ENCODE measurements at places on chromosomes 7 and 10.
A peak's percentile ranks its signal among the peaks of the same experiment; 100 is the strongest.

DNA sequence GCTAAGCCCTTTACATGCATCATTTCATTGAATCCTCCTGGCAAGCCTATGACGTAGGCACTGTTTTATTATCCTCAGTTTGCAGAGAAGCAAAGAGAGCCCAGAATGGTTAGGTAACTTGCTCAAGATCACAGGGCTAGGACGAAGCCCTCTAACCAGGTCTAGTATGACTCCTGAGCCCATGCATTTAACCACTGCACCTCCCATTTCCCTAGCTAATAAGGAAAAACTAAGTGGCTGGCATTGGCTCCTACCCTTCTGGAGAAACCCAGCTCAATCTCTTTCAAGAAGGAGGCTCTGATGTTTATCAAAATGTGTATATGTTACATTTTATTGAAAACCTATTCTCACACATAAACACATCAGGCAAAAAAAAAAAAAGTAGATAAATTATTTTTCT lies 19.8 kb downstream of the MYOF start:
- peaks cover 7% of the 10 kb centered on the region for H3K36me3 ChIP-seq
- H3K4me3 ChIP-seq: no peak overlapping the region
- H3K4me1 ChIP-seq: peaks cover 29% of the 10 kb centered on the region
- H3K27ac ChIP-seq: peak overlapping the region; percentile 28
- H3K27me3 ChIP-seq: peaks cover 3% of the 10 kb centered on the region

DNA sequence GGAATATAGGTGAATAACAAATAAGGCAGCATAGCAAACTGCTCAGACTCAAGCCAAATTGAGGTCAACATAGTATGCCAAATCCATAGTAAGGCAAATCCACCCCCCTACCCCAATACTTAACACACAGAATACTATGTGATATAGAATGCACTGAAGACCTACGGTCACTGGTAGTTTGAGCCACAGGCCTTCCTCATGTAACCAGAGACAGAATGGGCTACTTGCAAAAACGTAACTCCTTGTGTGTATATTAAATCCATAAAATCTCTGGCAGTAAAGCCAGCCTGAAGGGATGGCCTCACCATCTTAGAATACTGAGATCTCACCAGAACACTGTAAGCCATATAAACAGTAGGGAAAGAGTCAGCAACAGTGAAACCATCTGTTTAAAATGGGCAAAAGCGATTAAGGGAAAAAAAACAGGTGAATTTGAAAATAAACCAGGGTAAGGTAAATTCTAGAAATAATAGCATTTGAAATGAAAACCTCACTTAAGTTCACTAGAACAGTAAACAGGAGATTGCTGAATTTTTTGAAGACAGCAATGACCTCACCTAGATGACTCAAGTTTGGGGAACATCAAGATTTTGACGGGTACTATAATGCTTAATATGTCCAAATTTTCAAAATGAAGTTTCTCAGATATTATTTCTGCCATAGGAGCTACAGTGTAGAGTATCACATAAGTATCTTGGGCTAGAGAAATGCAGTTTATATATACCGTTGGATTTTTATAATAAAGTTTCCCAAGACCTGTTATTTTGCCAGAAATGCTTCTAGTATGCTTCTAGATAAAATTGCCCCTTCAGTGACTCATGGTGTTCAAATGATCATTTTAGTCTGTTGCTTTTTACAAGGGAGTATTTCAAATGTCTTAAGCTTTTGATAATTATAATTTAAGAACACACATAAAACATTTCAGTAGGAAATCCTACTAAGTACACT lies 13.9 kb downstream of the HNRNPA2B1 start:
- peak overlapping the region; percentile 46 for H3K4me3 ChIP-seq
- DNase-seq: no peak
- no peaks in the 10 kb centered on the region for H3K27me3 ChIP-seq
- peak overlapping the region; percentile 86 for H3K27ac ChIP-seq
- peaks cover 77% of the 10 kb centered on the region for H3K36me3 ChIP-seq

DNA sequence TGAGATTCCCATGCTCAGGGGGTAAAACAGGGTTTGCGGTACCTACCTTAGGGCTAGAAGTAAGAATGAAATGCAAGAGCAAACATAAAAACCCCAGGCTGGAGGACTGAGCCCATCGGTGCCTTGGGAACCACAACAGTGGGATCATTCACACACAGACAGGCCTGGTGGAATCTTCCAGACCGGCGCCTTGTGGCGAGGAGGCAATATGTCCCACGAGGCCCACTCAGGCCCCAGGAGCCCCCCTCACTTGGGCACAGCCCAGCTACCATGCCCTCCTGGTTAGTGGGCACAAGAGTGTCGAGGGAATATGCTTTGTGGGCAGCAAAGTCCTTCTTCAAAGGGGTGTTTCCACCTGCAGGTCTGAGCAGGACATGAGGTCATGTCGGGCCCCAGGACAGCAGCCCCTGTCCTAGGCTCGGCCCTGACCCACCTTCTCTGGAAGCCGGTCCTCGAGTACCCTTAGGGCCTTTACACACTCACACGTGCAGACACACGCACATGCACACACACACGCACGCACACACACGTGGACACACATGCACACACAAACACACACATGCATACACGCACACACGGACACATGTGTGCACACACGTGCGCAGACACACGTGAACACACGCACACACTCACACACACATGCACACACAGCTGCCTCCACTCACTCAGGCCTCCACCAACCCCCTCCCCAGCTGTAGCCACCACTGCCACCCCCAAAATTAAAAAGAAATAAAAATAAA lies 51.5 kb upstream of the MYL10 start:
- H3K27me3 ChIP-seq: no peaks in the 10 kb centered on the region
- no peak for DNase-seq
- H3K27ac ChIP-seq: no peak overlapping the region
- H3K36me3 ChIP-seq: no peaks in the 10 kb centered on the region
- H3K4me1 ChIP-seq: no peaks in the 10 kb centered on the region
- no peak overlapping the region for H3K4me3 ChIP-seq

DNA sequence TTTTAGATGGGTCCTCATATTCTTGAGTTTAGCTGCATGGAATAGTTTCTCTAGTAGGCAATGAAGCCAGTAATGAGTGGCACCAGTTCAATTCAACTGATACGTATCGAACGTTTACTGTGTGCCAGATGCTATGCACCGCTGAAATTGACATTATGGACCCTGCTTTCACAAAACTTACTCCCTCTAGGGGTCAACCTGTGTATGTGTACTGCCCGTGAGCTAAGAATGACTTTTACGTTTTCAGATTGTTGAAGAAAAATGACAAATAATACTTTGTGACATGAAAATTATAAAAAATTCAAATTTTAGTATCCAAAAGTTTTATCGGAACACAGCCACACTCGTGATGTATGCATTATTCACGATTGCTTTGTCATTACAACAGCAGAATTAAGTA lies 95.5 kb downstream of the ZMYND11 start:
- DNase-seq: no peak
- no peaks in the 10 kb centered on the region for H3K27me3 ChIP-seq
- H3K4me3 ChIP-seq: no peak overlapping the region
- peaks cover 2% of the 10 kb centered on the region for H3K36me3 ChIP-seq

GRCh38 chr7:126838194-126838593 lies 414.5 kb downstream of the GRM8 start:
- H3K27me3 ChIP-seq: no peaks in the 10 kb centered on the region
- no peaks in the 10 kb centered on the region for H3K36me3 ChIP-seq
- no peaks in the 10 kb centered on the region for H3K4me1 ChIP-seq
- H3K4me3 ChIP-seq: no peak overlapping the region
- DNase-seq: no peak

DNA sequence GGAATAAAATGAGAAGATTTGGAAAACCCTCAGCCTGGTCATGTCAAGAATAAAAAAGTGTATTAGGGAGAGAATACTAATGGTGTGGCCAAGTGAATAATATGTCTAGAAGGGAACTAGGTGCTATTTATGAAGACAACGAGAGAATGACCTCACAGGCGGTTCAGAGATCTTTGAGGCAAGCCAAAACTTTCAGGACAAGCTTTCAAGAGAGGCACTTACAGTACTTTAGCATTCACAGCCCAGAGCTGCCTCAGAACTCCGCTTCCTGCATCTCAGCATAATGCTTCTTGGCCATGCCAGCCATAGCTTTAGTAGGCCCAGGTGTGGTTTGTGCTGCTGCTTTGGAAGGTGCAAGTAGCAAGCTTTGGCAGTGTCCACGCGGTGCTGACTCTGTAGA lies 37.2 kb upstream of the CCDC7 start:
- DNase-seq: no peak
- no peak overlapping the region for H3K27ac ChIP-seq
- no peak overlapping the region for H3K4me3 ChIP-seq
- no peaks in the 10 kb centered on the region for H3K36me3 ChIP-seq

GRCh38 chr7:99371376-99371920 lies 3.1 kb upstream of the ARPC1B start:
- H3K4me3 ChIP-seq: no peak overlapping the region
- no peak for DNase-seq
- H3K27me3 ChIP-seq: no peaks in the 10 kb centered on the region

Measured in activated naive CD8-positive, alpha-beta T cell treated with anti-CD3 and anti-CD28 coated beads, Interleukin-2, amount 50 U/mL, for 24 hours (primary cell).